Stimulated activated CD8-positive, alpha-beta memory T cell treated with anti-CD3 and anti-CD28 coated beads, Interleukin-4, amount 100 ng/mL, for 48 hours (primary cell): ENCODE measurements at places on chromosomes 7 and 10.

GRCh38 chr7:50069613-50070012 lies 23.4 kb downstream of the ZPBP start:
- DNase-seq: peak; percentile 37

DNA sequence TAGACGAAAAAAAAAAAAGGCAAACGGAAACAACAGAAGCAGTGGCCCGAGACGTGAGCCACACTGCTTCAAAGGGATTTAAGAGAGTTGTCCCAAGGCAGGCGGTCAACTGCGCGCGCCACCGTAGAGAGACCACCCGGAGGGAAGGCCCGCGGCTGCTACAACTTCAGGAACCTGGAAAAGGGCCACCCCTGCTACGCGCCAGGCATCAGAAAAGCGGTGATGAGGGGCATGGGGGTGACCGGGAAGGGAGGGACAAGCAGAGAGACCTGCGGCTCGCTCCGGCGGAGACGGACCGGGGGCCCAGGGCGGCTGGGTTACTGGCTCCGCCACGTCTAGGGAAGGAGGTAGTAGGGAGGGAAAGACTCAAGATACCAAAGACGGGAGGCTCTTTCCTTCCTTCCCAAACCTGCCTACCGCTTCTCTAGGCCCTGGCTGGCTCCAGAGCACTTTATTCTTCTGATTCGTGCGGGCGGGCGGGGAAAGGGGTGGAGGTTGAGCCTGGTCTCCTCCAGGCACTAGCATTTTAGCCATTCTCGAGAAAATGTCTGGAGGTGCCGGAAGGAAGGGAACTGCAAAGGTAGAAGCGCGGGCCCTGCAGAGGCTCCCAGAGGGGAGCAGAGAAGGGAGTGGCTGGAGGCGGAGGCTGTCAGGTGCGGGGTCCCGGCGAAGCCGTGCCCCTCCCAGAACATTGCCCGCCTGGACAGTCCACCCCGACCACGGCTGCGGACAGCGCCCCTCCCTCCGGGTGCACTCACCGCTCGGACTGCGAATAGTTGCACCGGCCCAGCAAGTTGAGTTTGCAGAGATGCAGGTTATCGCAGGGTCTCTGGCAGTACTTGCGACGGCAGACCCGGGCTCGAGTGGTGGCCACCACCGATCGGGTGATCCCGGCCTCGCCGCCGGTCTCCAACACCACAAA lies 993 bp downstream of the ZC3HAV1 start:
- peak; percentile 57 for DNase-seq

DNA sequence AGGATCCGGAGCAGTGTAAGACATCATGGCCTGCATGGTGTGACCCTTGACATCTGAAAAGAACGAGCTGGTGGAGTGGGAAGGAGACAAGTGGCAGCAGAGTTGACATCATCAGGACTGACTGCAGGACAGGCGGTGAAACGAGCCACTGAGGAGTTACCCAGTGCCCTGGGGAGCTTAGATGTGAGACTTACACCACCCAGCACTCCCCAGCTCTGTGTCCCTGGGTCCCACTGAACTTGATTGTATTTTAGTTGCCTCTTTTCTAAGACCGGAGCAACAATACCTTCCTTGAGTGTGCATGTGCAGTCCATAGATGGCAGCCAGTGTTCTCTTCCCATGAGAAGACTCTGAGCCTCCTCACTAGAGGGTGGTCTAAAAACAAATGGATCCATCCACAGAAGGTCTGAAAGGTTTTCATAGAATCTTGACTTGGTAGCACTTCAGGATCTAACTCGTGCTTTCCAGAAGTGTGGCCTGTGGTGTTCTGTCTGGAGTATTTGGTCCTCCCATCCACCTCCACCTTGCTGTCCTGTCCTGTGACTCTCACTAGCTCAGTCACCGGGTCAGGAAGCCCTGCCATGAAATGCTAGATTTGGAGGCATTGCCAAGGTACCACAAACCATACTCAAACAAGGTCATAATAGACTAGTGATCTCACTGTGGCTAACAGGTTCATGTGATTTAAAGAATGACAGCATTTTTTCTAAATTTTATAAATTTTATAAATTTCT lies 59.0 kb downstream of the IKZF1 start:
- DNase-seq: no peak

DNA sequence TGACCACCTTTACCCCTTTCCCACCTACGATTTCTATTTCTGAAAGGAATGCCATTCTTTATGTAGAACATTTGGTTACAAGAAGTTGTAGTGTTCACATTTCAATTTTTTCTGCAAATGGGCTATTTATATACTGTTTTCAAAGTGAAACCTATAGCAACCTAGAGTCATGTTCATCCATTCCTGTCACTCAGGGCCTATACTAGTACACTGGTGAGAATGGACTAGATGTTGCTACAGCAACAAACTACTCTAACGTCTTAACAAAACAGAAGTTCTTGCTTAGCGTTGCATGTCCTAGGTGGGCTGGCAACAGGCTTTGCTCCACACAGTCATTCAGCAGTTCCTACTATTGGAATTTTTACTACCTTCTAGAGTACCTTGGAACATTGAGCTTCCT lies 16.3 kb downstream of the CASD1 start:
- DNase-seq: no peak

DNA sequence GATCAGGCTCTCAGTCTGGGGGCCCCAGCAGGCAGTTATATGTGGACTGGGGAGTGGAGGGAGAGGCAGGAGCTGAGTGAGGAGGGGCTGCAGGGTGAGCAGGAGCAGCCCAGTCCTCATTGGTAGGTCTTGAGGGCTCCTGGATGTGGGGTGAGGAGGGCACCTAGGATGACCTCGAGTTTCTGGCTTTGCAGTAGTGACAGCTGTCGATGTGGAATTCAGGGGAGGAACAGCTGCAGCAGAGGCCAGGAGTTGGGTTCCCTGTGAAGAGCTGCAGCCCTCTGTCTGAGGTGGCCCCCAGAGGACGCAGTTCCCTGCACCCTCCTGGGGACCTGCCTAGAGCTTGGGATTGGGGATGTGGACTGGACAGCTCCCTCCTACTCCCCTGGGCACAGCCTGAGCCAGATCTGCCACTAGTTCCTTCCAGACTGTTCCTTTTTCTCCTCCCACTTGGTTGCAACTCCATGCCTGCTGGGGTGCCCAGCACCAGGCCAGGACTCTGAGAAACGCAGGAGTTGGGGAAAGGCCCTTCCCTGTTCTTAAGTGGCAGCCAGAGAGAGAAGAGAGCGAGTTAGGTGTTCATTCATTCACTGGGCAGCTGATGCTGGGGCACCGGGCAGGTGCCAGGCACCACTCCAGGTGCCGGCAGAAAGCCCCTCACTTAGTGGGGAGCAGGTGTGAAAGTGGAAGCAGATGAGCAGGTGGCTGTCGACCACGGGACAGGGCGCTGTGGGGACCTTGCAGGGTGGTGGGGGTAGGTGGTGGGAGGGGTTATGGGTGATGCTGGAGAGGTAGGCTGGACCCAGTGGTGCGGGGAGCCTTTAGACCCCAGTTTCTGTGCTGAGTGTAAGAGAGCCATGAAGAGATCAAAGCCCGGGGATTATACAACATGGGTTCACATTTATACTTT lies 57.9 kb downstream of the PRF1 start:
- no peak for DNase-seq

DNA sequence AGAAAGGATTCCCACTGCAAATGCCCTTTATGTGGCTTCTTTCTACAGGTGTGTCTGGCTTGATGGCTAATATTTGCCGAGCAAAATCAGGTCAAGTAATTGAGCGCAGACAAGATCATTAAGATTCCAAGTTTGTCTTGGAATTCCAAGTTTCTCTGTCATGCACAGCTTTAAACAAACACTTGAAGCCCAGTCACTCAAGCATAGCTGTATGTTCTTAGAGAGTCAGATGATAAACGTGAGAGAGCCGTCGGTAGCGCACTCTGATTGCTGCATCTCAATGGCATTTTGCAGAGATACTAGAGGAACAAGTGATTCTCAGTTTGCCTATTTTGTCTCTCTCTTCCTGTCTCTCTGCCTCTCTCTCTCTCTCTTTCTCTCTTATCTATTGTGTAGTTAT lies 658 bp downstream of the DMBT1 start:
- no peak for DNase-seq

- DNase-seq: no peak
These were observed 114.9 kb downstream of the DYNC2I1 start for GRCh38 chr7:158971214-158971613.

GRCh38 chr10:131259535-131259934 lies 52.0 kb downstream of the TCERG1L start:
- DNase-seq: no peak

DNA sequence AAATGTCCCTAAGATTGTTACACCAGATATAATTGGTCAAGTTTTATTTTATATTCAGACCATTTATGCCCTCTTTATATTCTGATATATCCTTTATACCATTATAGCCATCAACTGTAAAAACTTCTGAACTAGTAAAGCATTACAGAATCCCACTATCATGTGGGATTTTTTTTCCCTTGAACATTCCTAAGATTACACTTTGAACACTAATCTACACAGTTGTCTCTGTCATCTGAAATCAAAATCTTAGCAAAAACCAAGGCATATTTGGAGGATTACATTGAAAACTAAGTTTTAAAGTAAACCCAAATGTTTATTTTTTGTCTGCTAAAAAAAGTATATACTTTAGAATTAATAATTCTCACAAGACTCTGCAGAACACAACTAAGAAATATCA lies 116.2 kb upstream of the GPR22 start:
- DNase-seq: no peak

GRCh38 chr7:6279937-6280336 lies 7.5 kb upstream of the CYTH3 start:
- DNase-seq: no peak

DNA sequence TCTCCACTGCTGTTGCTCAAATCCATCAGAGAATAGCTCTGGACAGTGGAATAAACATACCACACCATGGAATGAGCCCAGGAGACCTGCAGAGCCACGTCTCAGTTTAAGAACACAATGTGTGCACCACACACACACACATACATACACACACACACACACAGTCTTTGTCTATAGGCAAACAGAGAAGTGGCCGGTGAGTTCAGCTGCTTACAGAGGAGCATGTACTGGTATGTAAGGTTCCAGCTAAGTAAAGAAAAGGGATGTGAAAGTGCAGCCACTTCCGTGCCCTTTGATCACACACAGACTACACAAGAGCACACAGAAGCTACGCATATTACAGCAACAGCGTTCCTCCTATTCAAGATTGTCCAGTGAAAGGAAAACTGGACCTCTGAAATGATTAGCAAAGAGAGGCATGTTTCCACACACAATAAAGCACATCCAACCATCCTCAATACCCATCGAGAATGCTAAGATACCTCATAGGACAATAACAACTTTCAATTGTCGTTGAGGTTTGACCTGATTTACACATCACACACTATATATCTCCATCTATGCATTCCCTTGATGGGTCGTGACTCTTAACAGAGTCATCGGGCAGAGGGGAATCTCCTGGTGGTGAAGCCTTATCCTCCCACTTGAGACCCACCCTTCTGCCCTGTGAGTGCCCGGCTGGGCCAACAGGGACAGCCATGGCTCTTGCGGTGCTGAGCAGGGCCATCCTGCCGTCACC lies 23.6 kb downstream of the SLC35B4 start:
- no peak for DNase-seq

- DNase-seq: no peak
These were observed 24.1 kb upstream of the SH2B2 start for GRCh38 chr7:102262546-102262945.

DNA sequence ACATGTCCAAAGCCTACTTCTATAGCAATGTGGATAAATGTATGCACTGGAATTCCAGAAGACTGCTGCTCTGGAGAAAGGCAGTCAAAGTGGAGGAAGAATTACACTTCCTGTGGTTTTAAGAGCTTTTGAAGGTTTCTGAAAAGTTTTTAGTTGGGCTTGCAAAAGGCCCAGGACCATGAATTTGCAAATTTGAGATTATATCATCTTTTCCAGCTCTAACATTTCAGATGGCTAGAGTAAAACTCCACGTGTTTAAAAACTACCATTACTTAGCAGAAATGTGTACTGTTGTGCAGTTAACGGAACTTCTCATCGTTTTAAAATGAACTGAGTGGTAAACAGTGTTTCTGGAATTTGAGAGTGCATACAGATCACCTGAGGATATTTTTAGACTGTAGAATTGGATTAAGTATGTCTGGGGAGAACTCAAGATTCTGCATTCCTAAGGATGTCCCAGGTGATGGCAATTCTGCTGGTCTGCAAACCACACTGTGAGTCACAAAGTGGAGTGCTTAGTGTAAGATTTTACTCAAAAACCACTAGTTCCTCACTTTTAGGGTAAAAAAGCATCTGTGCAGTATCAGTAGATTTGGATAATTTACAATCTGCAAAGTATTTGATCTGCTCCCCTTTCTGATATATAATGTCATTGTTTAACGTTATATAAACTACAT lies 32.9 kb upstream of the CCDC71L start:
- DNase-seq: no peak

DNA sequence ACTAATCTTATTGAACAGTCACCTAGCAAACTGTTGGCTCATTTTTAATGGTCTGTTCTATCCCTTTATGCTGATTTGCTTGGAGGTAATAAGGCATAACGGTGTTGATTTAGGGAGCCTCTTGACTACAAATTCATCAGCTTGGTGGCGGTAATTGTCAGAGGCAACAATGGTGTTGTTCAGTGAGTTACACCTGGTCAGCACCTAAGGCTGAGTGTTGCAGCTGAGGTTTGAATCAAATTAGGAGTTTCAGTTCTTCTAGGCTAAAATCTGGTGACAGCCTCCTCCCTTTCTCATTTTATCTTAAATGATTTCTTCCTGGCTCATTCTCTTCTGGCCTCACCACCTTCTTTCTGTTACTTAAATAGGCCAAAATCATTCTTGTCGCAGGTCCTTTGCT lies 42.3 kb upstream of the SP8 start:
- no peak for DNase-seq

DNA sequence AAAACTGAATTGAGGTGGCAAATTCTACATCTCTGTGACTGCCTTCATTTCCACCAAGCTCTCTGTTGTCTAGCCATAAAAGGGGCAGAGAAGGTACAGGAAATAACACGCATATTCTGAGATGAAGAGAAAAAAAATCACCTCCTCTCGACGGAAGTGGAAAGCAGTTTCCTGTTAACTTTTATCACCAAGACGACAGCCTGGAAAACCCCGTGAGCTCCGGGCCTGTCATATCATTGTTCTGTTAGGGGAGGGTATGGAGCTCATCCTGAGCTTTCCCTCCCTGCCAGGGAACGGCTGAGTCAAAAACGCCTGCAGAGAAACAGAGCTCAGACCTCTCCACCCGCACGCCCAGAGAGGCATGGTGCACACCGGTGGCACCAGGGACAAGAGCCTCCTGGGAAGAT lies 200.3 kb downstream of the PRPF18 start:
- DNase-seq: peak; percentile 75

DNA sequence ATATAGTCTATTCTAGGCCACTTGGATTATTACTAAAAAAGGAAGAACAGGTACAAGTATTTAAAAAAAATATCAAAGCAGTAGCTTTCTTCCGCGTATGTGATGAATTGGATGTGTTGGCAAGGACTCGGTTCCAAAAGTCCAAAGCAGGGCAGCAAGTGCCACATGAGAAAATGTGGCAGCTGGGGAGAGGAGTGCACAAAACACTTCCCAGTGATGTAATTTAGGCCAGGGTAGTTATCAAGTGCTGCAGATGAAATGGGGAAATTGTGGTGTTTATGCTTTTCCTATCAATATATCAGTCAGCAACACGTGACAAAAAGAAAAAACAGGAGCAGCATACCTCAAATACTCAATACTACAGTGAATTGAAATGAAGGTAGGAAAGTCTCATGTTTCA lies 7.0 kb downstream of the RHOBTB1 start:
- no peak for DNase-seq
